ENCODE measurements at places on chromosomes 12 and 14. TPM values are rescaled to one million over a fixed set of nuclear protein-coding genes. Genes with fewer than 3 reads are reported as not detected.

Gene CKAP4
- 40.6 TPM for total RNA-seq

Gene SYCP3
- 0.46 TPM for total RNA-seq

Gene HOXC13
- not detected for total RNA-seq

Gene FAM90A1
- not detected for total RNA-seq

Gene SPIC
- total RNA-seq = not detected
